Right forelimb (tissue), 1 donor: ENCODE measurements at places on chromosomes 3 and 15.
A peak's percentile ranks its signal among the peaks of the same experiment; 100 is the strongest.

DNA sequence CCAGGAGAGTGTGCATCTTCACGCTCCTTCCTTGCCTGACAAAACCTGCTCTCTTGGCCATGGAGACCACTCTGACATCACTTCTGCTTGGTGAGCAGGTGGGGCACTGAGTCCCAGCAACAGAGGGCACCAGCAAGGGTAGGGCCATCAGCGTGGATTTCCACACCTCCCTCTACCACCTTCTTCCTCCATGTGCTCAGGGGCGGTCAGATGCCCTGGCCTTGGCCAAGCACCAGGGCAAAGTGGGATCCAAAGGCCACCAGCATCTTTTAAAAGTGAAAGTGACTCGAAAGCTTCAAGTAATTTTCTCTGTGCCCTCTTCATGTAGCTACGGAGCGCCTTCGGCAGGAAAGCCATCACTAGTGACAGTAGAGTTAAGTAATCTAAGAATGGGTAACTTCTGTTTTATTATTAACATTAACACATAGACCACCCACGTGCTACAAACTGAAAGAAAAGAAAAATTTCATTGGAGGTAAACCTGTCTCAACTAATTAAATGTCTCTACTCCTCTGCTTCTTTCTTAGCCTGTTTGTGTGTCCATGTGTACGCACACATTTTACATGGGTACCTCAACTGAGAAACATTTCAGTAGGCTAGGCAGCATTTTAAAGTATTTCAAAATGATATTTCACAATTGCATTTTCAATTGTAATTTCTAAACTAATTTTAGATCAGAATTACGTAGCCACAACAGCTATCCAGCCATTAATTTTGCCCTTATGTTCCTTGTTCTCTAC lies 57.9 kb downstream of the CHSY1 start:
- no peak for DNase-seq

- DNase-seq = no peak
Measured at GRCh38 chr3:99947356-99947755, 129.7 kb downstream of the CMSS1 start.

DNA sequence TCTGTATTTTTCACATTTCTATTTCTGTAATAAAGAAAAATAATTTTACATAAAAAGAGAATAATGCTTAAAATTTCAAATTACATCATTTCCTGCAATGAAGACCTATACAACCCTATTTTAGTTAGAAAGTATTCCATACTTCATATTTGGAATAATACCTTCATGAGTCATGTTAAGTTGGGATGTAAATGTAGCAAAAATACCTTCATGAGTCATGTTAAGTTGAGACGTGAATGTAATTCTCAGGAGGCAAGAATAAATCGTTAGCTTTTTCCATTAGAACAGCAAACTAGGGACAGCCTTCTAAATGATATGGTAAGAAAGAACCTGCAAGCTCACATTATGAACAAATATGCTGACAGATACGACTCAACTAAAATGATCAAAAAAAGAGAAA lies 91.9 kb downstream of the NAALADL2 start:
- DNase-seq = no peak

DNA sequence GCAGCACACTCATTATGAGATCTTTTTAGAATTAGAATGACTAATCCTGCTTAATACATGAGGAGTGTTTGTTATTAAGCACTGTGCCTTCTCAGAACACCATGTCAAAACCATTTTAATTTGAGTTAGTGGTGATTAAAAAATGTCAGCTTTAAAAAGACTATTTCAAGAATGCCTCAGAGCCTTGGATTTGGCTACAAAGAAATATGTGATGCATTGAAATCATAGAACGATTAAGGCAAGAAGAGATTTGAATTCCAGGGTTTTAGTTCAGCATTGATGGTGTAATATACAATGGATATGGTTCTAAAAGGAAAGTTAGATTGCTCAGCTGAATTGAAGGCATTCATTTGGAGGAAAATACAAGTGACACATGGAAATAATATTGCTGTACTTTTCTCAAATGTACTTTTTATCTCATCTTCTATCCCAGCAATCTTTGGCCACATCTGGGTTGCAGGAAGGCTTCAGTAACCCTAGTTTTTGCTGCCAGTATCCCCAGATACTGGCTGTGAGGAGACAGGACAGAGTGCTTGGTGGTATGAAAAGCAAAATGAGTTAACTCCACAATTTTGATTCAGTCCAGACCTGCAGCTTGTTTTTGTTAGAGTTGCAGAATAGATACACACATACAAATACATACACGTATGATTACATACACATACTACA lies 303.8 kb downstream of the CLSTN2 start:
- DNase-seq = no peak

GRCh38 chr15:98904544-98904943 lies 103.0 kb downstream of the PGPEP1L start:
- no peak for DNase-seq

- no peak for DNase-seq
Measured at GRCh38 chr3:125622381-125622791, 27.1 kb upstream of the OSBPL11 start.

GRCh38 chr3:112773864-112774263 lies 72.8 kb downstream of the CD200R1L start:
- DNase-seq = no peak

GRCh38 chr3:106534206-106534605 lies 665.4 kb upstream of the CBLB start:
- no peak for DNase-seq

DNA sequence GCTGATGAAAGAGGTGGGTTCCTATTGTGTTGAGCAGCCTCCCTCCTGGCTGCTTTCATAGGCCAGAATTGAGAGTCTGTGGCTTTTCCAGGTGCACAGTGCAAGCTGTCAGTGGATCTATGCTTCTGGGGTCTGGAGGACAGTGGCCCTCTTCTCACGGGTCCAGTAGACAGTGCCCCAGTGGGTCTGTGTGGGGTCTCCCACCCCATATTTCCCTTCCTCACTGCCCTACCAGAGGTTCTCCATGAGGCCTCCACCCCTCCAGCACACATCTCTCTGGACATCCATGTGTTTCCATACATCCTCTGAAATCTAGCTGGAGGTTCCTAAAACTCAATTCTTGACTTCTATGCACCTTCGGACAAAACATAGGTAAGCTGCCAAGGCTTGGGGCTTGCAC lies 201.2 kb downstream of the FAM43A start:
- DNase-seq = no peak

- DNase-seq = peak; percentile 51
Measured at GRCh38 chr15:26628879-26629529, 143.9 kb downstream of the GABRB3 start.

DNA sequence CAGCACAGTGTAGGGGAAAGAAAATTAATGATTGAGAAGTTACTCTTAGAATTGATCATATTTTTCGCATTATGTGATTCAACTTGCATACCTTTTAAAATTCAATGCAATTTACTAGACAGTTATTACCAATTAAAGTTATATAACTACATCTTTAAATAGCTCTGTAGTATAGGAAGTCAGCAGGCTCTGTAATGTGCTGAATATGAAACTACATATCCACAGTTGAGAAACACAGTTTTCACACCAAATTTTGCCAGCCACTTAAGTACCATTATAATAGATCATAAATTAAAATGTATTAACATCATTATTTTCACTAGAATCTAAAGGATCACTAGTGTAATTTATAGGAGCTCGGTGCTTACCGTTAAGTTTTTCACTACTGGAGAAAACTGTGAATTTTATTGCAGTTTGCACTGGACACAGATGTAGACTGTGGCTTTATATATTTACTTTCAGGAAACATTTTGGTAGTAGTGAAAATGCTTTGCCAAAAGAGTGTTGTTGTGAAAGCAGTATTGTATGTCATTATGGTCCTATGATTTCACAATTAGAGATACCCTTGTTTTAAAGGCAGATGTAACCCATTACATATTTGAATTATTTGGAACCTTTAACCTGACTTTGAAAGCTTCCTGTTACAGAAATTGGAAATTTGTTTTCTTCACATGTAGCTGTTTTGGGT lies 113.6 kb downstream of the PLCL2 start:
- no peak for DNase-seq

DNA sequence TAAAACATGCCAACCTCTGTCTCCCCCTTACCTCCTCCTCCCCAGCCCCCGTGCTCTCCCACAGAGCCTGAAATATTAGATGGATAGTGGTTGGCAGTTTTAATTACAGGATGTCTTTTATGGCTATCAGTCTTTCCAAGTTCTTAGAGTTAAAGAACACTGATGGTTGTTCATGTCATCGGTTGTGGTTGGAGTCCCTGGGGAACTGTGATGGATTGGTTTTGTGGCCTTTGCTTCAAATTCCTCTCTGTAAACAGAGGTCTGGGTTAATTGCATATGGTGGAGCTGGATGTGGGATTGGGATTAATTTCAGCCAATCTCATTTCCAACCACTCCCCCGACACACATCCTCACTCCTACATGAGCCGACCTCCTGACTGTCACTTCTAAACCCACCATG lies 164.5 kb upstream of the PROK2 start:
- no peak for DNase-seq

DNA sequence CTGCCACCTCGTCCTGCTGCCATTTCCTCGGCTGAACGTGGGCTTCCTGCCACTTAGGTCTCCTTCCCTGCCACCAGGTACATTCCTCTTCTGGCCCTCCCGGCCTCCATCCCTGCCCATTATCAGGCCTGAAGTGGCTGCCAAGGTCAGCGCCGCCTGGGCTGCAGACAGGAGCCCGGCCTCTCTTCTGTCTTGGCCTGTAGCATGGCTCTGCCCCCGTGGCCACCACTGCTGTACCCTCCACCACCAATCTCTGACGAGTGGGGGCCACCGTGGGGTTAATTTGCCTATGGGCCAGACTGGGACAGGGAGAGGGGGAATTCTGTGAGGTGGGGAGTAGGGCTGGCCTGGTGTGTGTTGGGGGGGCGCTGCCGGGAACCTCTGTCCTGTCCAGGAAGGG lies 2.0 kb upstream of the BAHD1 start:
- no peak for DNase-seq

DNA sequence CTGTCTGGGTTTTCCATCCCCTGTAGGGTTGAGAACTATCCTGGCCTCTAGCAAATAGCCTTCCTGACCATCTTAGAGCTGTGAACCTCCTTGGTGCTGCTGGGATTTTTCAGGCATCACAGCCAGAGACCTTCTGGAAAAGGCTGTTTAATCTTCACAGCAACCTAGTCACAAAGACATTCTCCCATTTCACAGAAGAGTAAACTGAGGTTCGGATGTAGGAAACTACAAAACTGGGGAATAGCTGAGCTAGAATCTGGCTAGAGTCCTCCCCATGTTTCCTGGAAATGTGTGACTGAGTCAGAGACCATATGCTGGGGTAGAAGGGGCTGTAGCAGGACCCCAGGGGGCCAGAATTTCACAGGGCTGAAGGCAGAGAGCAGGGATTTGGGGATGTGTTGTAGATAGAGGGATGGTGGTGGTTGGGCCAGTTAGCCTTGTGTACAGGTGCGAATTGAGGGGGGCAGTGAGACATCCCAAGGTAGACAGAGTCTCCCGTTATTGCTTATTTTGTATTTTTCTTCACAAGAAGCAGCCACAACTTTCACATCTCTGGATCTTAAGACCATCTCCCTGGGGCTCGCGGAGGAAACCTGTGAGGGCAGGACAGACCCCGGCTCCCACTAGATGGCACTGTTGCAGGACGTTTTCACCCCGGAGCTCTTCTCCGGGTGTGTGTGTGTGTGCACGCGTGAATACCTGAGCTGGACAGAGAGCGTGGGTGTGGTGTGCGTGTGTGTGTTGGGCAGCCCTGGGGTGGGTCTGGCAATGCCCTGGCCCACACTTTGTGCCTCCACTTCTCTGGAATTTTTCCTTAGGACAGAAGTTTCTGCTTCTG lies 66.9 kb upstream of the PRR23C start:
- peak; percentile 74 for DNase-seq

DNA sequence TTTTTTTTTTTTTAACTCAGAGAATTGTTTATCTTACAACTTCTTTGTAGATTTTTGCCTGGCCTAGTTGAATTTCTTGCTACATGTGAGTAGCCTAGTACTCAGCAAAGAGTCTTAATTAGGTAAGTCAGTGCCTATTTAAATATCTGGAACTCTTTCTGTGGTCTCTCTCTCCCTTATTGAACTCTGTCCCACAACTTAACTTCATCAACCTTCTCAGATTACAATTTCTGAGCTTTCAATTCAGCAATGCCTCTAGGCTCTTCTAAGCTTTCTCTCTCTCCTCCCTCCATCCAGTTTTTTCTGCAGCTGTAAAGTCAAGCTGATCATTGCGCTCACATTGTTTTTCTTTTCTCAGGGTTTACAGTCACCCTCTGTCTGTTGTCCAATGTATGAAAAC lies 517.6 kb upstream of the ROBO1 start:
- DNase-seq = no peak

DNA sequence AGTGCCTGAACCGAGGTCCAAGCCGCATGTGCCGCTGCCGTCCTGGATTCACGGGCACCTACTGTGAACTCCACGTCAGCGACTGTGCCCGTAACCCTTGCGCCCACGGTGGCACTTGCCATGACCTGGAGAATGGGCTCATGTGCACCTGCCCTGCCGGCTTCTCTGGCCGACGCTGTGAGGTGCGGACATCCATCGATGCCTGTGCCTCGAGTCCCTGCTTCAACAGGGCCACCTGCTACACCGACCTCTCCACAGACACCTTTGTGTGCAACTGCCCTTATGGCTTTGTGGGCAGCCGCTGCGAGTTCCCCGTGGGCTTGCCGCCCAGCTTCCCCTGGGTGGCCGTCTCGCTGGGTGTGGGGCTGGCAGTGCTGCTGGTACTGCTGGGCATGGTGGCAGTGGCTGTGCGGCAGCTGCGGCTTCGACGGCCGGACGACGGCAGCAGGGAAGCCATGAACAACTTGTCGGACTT lies 7.1 kb downstream of the DLL4 start:
- no peak for DNase-seq

DNA sequence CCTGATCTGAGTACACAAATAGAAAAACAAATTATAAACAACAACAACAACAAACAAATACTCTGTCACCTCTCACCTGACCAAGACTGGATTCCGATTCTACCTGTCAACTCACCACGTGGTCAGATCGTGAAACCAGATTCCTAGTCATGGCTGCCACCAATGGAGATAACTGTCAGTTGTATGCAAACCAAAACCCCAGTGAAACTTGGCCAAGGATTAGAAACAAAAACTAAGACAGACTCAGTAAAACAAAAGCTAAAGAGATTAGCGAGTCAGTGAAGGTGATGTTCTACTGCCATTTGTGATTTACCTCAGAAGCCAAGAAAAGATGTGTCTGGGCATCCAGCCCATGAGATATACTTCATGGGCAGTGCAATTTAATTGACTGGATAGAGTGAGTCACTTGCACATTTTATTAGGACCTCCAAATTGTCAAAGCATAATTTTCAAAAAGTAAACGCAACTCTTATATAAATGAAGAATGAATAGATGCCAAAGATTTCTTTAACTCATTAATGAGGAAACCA lies 31.1 kb downstream of the PHLDB2 start:
- DNase-seq = no peak
